Kidney capillary endothelial cell (primary cell): ENCODE measurements at places on chromosomes 11 and 22.

- peak; percentile 86 for DNase-seq
Measured at GRCh38 chr22:26679003-26679629, 21.7 kb downstream of the MIAT start.

GRCh38 chr11:8408151-8408941 is 144.7 kb upstream of the LMO1 start:
- no peak for DNase-seq

- no peak for DNase-seq
Measured at GRCh38 chr22:40044870-40045834, 50.4 kb downstream of the FAM83F start.

DNA sequence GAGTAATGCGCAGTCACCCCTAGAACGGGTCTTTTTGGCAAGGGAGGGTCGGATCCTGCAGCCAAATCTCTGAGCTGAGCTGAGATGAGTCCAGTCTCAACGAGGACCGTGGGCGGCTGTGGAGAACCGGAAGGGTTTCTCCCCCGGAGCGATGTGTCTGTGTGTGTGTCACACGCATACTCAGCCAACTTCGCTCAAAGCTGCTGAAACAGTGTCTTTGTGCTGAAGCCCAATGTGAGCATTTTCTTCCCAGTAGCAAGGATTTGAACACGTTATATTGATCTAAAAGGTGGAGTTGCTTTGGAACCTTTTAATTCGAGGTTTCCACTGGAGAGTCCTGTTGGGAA is 1.4 kb upstream of the CELSR1 start:
- peak; percentile 58 for DNase-seq

DNA sequence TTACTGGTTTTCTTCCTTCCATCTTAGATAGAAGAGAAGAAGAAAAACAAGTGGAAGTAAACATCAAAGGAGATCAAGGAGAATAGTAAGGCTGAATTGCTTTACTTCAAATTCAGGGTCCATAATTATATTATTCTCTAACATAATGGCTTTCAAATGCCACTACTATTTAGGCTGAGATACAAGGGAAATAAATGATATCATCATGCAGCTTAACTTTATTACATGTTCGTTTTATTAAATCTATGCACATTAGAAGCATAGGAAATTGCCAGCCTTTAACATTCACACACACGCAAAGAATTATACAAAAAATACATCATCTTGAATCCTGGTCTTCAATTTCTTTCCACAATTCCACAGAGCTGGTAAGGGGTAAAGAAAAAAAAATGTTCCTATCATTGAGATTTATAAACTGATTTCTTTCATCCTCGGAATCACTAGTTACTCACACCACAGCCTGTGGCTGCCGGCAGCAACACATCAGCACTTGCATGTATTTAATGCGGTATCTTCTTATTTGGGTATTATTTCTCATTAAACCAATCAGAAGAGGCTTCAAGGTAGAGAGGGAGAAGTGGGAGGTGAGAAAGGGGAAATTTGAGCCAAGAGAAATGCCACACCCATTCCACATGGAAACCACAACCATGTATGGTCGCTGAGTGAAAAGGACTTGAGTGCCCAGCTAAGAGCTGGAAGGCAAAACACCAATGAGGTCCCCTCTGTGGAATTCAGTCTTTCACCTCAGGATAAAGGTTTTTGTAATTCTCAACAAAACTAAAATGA is 26.3 kb downstream of the SYTL2 start:
- no peak for DNase-seq

GRCh38 chr22:39577900-39578299 is 7.3 kb downstream of the CACNA1I start:
- no peak for DNase-seq

GRCh38 chr22:44164031-44164430 is 16.7 kb upstream of the PARVG start:
- DNase-seq = no peak

DNA sequence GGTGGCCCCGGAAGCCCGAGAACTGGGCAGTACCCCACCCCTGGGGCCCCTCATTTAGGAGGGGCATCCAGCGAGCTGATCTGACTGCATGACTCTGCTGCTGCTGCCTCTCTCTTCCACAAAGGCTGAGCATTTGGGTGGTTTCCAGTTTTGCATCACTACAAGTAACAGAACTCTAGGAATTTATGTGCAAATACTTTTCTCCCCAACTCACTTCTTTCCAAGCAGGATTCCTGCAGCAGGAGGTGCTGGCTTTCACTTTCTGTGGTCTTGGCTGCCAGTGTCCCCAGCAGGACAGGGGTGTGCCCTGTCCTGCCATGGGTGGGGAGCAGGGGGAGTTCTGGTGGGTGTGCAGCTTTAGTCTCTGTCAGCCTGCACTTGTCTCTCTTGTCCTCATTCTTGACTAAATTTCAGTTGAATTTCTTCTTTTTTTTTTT is 21.2 kb downstream of the UPB1 start:
- no peak for DNase-seq

DNA sequence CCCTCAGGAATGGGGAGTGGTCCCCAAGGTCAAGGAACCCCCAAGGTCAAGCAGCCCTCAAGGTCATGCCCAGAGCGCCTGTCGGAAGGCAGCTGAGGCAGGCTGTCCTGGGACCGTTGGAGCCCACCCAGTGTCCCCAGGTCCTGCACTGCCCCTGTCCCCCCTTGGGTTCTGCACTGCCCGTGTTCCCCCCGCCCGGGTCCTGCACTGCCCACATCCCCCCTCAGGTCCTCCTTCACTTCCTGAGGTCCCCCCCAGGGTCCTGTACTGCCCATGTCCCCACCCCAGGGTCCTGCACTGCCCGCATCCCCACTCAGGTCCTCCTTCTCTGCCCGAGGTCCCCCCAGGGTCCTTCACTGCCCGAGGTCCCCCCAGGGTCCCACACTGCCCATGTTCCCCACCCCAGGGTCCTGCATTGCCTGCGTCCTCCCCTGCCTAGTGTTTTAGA is 1073.0 kb downstream of the BRD1 start:
- DNase-seq = no peak

GRCh38 chr11:120089036-120090001 is 48.6 kb downstream of the TRIM29 start:
- DNase-seq = no peak
